ENCODE measurements at places on chromosomes 2 and 18.

DNA sequence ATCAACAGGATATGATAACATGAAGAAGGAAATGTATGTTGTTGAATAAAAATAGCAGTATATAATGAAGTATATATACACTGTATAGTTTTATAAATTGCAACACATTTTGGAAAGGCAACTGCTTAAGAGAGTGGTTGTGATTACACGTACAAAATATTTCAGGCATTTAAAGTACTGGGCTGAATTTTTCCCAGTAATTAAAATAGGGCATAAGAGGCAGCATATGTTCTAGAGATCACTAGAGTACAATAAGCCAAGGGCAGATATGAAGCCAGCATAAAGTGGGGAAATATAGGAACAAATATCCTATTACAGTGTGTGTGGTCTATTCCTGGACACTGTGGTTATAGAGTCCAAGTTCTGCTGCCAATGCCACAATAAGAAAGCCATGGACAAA, 14.1 kb downstream of the DPP10 start:
- no peak for DNase-seq

DNA sequence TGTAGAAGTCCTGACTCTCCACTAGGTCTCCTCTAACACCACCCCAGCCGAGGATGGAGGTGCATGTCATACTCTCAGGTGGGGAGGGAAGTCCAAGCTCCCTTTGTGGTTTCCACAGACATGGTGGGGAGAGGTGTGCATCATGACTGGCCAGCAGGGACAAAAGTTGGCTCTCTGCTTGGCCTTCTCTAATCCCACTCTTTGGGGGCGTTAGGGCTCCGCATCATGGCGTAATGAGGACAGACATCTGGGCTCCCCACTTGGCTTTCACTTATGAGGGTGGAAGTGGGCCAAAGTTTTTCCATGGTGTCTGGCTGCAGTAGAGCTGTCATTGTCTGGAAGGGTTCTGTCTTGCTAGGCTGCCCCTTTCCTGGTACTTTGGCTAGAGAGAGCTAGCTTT, 80.7 kb upstream of the DAPL1 start:
- no peak for DNase-seq

DNA sequence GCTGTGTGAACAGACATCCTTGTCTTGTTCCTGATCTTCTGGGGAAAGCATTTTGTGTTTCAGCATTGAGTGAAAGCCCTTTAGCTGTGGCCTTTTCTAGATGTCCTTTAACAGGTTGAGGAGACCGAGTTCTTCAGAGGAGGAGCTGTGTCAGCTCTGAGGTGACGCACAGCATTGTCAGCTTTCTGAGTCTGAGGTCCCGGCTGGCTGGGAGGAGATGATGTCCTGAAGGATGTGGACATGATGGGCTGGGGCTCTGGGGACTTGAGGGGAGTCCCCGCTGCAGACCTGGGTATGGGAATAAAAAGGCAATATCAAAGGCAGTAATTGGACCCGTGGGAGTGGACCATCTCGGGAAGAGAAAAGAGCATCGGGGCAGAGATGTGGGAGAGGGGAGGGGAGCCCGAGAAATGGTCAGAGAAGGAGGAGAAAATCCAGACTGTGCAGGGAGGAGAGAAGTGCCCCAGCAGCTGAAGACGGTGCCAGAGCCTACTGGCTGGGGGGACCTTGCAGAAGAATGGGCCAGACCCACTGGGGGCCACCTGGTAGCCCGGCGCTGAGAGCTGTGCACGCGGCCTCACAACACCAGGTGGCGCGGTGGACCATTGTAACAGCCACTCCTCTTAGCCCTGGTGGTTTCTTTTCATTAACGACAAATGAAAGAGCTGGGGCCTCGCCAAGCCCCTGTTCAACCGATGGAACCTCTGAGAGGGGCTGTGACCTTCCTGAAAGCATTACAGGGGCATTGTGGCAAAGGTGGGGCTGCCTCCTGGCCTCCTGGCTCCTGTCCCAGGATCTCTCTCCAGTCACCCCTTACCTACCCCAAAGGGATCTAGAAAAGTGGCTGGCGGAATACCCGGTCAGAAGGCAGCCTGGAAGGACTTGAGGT, 61.6 kb downstream of the ST3GAL5 start:
- DNase-seq, result peak; percentile 89

GRCh38 chr18:9831036-9831722, 54.6 kb upstream of the TXNDC2 start:
- no peak for DNase-seq

DNA sequence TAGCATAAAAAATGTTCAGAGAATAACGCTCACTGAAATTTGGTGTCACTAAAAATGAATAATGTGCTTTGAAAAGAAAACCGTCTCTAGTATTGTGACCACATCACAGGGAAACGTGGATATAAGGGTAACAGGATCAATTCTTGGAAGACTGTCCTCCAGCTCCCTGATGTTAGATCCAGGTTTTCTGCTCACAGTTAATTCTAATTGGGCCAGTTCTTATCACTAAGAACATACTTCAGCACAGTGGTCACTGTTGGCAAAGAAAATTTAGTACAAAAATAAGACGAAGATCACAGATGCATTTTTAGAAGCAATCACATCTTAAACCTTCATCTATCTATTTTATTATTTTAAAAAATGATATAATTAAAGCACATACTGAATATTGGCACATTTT, 57.0 kb upstream of the CD226 start:
- no peak for DNase-seq

- no peak for DNase-seq
Observed at GRCh38 chr2:30273574-30273929, 42.2 kb downstream of the LBH start.

DNA sequence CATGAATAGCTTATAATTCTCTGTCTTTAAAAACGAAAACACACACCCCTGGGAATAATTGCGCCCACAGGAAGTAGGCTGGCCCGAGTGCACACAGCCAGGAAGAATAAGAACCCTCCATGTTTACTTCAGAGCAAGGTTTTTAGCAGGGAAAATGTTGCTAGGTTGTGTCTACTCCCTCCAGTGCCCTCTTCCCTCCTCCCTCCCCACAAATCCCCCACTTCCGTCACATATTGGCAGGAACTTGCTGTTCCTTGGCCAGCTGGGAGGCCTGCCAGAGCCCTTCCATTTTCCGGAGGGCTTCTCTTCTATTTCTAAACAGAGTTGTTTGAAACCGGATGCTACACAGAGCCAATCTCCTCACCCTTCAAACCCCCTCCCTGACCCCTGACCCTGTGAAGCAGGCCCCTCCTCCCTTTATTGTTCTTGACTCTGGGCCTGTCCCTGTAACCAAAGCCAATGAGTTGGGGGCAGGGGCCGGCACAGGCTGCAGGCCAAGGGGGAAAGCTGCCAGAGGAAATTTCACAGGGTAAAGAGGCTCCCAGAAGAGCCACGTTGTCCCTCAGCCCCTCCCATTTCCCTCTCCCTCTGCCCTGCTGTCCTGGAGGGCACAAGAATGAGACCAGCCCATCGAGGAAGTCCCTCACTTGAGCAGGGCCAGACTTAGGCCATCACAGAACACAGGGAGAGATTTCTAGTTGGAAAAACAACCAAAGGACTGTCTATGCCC, 49.8 kb upstream of the LGALSL start:
- DNase-seq, result peak; percentile 91

- no peak for DNase-seq
Observed at GRCh38 chr2:45680351-45680967, 29.0 kb downstream of the PRKCE start.

GRCh38 chr2:196555161-196555560, 84.4 kb upstream of the CCDC150 start:
- DNase-seq, result no peak

DNA sequence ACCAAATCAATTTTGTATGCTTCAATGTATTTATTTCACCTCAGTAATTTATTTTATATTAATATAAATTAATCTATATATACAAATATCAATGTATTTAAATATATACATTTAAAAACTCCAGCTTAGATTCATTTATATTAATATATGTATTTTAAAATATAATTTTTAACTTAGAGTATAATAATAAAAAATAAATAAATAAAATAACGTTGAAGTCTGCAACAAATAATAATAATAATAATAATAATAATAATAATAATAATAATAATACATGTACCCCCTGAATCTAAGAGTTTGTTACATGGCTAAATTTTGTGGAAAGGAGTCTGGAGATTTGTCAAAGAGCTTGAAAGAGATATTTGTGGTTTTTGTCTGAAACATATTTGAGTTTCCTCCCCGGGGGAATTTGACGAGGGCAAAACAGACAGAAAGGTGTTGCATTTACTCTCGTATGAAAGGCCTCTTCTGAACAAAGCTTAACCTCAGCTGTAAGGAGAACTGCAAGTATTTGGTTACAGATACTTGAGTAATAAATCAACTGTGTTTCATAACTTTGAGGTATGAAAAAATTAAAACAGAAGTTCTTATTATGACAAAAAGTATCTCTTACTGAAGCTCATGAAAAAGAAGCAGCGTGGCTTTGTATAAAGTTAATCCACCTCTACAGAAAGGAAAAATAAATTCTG, 93.4 kb downstream of the CDH19 start:
- no peak for DNase-seq

- no peak for DNase-seq
Observed at GRCh38 chr2:140416577-140416976, 1636.4 kb upstream of the NXPH2 start.

DNA sequence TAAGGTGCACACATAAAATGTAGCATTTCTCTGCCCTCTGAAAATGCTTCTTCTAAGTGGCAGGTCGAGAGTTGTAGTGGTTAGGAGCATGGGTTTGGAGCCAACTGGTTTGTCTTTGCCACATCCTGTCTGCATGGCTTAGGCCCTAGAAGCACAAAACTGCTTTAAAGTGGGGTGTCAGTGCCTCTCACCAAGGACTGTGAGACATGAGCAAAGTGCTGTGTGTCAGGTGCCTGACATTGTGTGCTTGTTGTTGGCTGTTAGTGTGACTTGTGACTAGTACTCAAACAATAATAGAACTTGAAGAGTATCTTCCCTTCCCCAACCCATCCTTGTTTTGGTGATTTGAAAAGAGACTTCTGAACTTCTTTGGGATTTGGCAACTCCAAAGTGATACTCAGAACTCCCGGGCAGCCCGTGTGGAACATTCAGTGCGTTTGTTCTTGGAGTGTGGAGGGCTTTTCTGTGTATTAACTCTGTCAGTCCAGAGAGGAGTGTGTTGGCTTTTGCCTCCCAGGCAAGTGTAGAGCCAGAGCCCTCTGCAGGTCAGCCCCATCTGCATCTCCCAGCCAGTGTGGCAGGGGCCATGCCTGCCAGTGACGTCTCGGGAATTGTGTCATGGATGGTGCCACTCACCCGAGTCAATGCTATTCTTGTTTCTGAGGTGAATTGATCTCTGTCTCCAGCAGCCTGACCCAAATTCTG, 5.0 kb downstream of the MGAT5 start:
- DNase-seq, result no peak

DNA sequence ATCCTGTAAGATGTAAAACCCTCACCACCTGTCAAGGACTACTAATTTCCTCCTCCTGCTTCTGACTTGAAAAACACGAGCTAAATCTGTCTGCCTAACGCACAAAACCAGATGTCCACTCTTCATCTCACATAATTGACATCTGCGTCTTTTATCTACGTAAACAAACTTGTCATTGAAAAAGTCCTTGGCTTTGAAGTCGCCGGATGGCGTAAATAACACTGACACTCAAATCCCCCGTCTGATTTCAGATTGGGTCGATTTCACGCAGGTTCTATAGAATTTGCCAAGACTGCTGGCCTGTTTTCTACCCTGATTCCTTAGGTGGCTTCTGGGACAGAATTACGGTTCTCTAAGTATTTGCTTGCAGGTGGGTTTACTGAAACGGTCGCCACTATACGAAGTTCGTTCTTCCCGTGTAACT, 539 bp upstream of the MOB4 start:
- no peak for DNase-seq

DNA sequence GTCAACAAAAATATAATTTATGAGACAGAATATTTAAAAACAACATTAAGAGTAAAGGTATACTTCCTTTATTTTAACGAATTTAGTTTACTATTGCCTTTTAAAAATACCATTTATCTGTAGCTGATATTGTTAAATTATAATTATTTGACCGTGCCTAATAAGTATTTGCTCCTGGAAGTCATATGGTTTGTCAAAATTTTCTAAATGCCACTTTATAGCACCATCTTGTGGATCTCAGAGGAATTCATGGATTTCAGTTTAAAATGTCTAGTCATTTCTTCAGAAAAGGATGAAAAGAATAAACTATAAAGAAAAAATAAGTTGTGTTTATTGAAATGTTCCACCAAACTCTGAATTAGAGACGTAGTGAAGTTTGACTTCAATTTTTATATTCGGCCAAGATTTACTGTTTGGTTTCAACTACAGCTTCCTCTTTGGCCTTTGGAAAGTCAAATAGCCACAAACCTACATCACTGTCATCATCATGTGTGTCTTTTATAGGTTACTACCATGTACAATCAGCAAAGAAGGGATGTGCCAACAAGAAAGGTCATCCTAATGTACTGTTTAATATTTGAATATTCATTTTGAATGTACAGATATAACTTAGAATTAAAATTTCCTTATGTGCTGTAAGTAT, 10.3 kb upstream of the FTCDNL1 start:
- DNase-seq, result no peak

- DNase-seq, result peak; percentile 50
Observed at GRCh38 chr2:145157741-145158591, 638.0 kb upstream of the ZEB2 start.

- no peak for DNase-seq
Observed at GRCh38 chr2:37098416-37099118, 14.2 kb downstream of the GPATCH11 start.

- DNase-seq, result no peak
Observed at GRCh38 chr2:195388028-195388427, 269.0 kb upstream of the SLC39A10 start.

All from heart left ventricle (tissue), 16 donors.